ENCODE measurements at places on chromosomes 2 and 18.
A peak's percentile ranks its signal among the peaks of the same experiment; 100 is the strongest.

GRCh38 chr2:151638191-151638933 is 95.9 kb downstream of the NEB start:
- no peak for DNase-seq

DNA sequence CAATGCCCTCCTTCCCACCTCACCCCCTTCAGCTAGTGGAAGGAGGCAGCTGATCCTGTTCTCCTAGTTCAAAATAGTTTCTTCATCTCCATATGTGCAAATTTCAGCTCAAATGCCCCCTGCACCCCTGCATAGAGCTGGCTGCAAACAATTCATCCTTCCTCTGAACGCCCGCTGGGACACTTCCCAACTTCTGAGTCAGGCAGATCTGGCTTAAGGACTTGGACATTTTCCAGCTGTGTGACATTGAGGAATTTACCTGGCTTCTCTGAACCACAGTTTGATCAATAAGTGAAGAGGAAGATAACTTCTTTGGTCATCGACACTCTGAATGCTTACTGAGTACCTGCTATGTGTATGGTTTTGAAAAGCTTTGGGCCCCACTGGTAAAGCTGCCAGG is 23.5 kb downstream of the PTGR3 start:
- DNase-seq = no peak

- DNase-seq = peak; percentile 82
Observed at GRCh38 chr2:11582862-11583752, 49.3 kb downstream of the GREB1 start.

DNA sequence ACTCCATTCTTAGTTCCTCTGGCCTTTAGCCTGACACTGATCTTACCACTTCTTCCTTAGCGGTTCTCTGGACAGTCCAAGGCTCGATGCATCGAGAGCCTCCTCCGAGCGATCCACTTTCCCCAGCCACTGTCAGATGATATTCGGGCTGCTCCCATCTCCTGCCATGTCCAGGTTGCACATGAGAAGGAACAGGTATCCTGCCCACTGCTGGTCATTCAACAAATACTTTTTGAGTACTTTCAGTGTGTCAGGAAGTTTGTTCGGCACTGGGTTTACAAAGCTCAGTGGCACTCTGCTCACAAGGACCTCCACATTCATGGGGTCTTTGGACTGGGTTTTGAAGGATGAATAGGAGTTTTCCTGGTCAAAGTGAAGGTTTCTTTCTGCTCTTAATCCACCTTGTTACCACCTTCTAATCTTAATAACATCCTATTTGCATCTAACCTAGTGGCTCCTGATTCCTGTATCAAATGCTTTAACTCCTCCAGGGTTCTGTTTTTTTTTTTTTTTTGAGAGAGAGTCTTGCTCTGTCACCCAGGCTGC is 25.8 kb downstream of the GCKR start:
- no peak for DNase-seq

GRCh38 chr2:89831641-89832498 is 1140.4 kb downstream of the RPIA start:
- DNase-seq = no peak

- DNase-seq = no peak
Observed at GRCh38 chr18:46447792-46448191, 209.2 kb downstream of the LOXHD1 start.

GRCh38 chr2:232533944-232534710 is 5.4 kb upstream of the CHRNG start:
- no peak for DNase-seq

GRCh38 chr2:165791421-165792103 is 2.5 kb downstream of the GALNT3 start:
- no peak for DNase-seq

DNA sequence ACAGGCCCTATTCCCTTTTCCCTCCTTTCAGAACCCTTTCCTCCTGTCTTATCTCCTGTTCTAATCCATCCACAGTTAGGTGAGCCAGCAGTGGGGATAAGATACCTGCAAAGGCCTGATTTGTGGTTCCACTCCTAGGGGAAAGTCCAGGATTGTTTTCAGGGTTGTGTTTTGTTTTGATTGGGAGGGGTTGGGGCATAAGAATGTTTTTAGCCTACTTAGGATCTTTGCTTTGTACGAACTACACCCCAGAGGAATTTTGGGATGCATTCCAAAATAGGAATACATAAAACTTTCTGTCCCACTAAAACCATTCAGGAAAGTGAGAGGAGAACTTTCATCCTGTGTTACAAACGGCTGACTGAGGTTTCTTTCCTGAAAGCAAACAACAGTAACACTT is 150.8 kb upstream of the PGAP1 start:
- DNase-seq = no peak

Measured in right forelimb (tissue), 1 donor.